NCI-H1417 (cell line): ENCODE measurements at places on chromosomes 6 and 20.

GRCh38 chr6:49513153-49513989, 13.6 kb downstream of the GLYATL3 start:
- DNase-seq, result no peak

DNA sequence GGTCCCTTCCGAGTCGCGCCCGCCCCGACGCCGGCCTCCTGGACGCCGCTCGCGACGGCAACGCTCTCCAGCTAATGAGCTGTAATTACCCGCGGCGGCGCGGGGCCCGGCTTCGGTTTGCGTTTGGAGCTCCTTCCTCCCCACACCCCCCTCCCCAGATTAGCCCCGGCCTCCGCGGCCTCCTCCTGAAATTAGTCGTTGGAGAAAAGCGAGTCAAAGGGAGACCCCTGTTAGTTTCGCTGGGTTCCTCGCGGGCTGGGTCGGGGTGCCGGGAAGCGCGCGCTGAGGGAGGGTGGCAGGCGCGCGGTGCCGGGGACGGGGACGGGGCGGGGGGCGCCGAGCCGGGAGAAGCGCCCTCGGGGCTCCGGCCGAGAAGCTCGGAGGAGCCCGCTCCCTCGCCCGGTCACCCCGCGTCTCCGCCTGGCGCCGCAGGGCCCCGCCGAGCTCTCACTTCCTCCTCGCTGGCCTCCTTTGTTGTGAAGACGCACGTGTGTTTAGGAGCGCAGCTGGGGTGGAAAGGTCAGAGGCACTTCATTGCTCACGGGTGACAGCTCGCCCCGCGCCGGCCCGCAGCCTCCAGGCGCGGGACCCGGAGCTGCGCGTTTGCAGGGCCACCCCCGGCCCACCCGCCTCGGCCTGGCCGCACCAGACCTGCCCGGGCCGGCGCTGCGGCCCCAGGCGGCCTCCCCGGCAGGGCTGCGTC, 4.9 kb downstream of the FOXC1 start:
- DNase-seq, result no peak

- no peak for DNase-seq
Observed at GRCh38 chr6:95725344-95725743, 148.0 kb downstream of the MANEA start.

- no peak for DNase-seq
Observed at GRCh38 chr6:16785496-16785895, 24.2 kb upstream of the ATXN1 start.

DNA sequence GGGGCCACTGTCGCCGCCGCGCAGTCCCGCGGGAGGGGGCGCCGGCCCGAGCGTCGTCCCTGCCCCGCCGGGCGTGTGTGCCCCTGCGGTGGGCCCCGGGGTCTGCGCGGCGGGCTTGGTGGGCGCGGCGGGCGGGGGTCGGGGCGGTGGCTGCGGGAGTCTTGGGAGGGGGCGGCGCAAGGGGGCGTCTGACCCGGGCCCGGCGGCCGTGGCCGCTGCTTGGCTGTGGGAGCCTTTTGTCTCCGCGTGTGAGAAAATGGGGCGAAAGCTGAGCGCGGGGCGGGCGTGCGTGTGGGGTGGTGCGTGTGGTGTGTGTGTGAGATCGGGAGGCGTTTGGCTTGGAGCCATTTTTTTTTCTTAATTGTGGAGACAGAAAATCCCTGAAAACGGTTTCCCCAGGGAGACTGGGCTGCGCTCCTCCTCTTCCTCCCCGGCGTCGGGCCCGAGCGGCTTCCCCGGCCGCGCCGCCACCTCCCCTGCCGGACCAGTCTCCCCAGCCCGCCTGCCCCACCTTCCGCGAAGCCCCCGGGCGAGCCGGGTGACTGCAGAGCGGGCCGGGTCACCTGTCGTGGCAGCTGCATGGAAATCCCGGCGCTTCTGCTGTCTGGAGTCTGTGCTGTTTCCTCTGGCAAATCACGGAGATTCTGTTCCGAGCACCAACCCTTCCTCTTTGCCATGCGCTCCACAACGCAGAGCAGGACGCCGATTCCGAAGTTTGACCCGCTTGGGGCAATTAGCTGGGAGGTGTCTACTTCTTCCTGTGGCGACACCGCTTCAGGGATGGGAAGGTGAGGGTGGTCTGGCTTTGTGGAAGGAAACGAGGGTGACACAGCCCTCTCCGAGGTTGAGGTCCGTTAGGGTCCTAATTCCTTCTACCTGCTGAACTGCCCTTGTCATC, 64.4 kb downstream of the GTF2H5 start:
- peak; percentile 59 for DNase-seq

GRCh38 chr6:31878222-31878621, 575 bp downstream of the SLC44A4 start:
- no peak for DNase-seq

GRCh38 chr6:164085091-164086075, 670.9 kb downstream of the QKI start:
- no peak for DNase-seq

GRCh38 chr6:55566036-55566710, 12.8 kb downstream of the HMGCLL1 start:
- no peak for DNase-seq

GRCh38 chr6:26215585-26216358, 128.5 kb downstream of the HFE start:
- DNase-seq, result peak; percentile 61

DNA sequence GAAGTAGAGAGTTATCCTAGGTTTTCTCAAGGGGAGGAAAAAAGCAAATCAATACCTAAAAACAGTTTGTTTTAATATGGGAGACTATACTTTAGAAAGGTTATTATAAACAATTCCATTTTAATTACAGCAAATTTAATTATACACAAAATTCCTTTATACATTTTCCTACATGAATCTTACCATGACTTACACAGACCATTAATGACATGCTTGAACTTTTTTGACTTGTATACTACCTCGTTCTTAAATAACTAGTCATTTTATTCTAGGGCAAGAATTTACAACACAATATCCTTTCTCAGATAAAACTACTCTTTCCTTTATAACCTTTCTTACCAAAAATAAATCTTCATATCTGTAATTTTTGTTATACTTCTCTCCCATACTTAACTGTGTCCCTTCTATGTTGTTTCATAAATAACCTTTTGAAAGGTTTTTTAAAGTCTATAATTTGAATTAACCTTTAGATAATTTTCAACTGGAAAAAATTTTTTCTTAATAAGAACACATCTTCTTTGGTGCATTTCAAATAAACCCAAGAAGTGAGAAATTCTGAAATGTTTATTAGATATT, 729.4 kb downstream of the TENT5A start:
- peak; percentile 3 for DNase-seq

- DNase-seq, result no peak
Observed at GRCh38 chr6:113539202-113539601, 317.9 kb upstream of the MARCKS start.

DNA sequence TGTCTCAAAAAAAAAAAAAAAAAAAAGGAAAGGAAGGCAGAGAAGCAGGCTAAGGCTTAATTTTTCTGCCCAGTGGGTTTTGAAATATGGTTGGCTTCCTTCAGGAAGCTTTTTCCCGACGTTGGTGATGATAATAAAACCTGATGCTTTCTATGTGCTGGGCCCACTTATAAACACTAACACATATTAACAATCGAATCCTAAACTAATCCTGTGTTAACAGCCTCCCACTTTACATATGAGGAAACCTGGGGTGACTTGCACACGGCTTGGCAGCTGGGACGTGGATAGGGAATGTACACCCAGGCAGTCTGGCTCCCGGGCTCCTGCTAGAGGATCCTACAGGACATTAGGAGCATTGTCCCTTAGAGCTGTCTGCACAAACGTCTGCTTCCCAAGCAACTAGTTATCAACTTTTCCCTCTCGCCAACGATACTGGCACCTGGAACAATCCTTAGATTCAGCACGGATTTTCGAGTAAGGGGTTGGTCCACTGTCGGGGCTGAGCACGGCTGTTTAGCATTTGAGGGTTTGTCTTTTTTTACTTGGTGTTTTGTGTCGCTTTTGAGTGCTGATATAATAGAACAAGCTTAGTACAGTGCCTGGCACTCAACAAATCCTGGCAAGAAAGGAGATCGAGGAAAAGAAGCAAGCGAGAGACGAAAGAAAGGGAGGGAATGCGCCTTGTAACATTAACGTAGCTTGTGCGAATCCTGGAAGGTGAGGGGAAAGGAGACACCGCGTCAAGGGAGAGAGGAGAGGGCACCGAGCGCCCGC, 622 bp upstream of the KIZ start:
- peak; percentile 87 for DNase-seq

DNA sequence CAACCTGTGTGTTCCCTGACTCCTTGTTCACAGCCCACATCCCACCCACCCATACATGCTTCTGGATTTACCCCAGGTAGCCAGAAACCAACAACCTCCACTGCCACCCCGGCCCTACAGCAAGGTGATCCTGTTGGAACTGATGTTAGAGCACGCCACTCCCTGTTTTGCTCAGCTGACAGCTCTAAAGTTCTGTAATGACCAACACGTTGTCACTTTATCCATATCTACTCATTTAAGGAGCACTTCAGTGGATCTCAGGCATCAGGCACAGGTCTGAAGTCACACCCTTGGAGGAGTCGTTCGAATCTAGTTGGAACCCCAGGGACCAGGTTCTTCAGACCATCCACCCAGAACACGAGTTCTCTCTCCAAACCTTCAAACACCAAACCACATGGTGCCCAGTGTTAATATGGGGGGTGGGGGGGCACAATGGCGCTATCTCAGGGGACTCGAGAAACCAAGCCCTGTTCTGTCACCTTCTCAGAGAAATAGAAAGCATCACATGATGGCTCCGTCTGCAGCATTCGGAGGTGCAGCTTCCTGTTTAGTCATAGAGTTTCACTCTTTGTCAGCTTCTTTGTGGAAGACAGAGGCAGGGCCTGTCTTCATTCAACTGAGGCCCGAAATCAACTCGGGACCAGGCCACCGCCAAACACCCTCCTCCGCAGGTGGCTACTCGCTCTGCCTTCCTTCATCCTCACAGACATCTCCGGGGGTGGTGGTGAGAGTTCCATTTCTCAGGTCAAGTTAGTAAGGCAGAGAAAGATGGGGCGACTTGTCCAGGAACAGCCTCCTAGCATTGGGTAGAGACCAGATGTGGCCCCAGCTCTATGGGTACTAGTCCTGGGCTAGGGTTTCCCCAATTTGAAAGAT, 142.2 kb downstream of the NFATC2 start:
- no peak for DNase-seq

- DNase-seq, result no peak
Observed at GRCh38 chr6:143150281-143150680, 89.6 kb downstream of the AIG1 start.

GRCh38 chr20:4371623-4372251, 350.0 kb upstream of the PRND start:
- DNase-seq, result no peak

- no peak for DNase-seq
Observed at GRCh38 chr20:64006490-64006889, 25.6 kb downstream of the PRPF6 start.

- DNase-seq, result no peak
Observed at GRCh38 chr6:84779380-84779779, 15.0 kb upstream of the TBX18 start.

GRCh38 chr6:43963203-43963602, 164.0 kb downstream of the MRPL14 start:
- DNase-seq, result no peak

GRCh38 chr6:75109765-75110164, 96.1 kb downstream of the COL12A1 start:
- DNase-seq, result no peak

- no peak for DNase-seq
Observed at GRCh38 chr6:30612687-30613248, 4.3 kb downstream of the PPP1R10 start.

DNA sequence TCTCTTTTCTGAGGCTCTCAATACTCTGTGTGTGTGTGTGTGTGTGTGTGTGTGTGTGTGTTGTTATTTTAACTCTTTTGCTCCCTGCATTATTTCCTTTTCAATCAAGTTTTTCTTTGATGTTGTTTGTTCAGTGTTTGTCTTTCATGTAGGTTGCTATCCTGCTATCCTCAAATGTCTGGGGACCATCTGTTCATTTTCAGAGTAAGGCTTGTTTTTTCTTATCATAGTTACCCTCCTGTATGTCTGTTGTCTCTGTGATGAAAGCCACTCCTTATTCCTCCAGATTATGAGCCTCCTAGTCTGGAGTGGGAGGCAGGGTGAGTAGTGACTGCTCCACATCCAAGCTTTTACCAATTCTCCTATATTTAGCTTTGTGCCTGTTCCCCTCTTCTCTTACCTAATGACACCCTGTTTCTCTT, 9.2 kb downstream of the ENPP3 start:
- DNase-seq, result no peak

- peak; percentile 66 for DNase-seq
Observed at GRCh38 chr6:122770835-122771601, 8.5 kb upstream of the FABP7 start.

- no peak for DNase-seq
Observed at GRCh38 chr6:117795234-117795633, 111.8 kb upstream of the SLC35F1 start.

DNA sequence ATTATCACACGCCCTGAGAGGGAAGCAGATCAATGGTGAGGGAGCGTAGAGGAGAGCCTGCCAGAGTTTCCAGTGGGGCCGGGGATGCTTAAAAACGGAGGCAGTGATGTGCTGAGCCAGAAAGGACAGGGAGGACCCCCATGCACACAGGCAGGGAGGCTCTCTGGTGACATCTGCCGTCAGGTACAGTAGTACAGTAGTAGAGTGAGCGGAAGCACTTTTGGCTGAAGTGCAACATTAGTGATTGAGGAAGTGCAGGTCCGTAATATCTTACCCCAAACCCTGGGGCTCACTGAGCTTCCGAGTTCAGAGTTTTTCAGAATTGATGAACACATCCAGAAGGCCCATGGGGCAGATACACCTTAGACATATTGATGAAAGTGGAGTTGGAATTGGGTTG, 42.1 kb downstream of the GFRA4 start:
- no peak for DNase-seq

GRCh38 chr6:35179901-35180535, 33.7 kb upstream of the SCUBE3 start:
- no peak for DNase-seq

- DNase-seq, result no peak
Observed at GRCh38 chr6:31423550-31423949, 20.2 kb downstream of the MICA start.

DNA sequence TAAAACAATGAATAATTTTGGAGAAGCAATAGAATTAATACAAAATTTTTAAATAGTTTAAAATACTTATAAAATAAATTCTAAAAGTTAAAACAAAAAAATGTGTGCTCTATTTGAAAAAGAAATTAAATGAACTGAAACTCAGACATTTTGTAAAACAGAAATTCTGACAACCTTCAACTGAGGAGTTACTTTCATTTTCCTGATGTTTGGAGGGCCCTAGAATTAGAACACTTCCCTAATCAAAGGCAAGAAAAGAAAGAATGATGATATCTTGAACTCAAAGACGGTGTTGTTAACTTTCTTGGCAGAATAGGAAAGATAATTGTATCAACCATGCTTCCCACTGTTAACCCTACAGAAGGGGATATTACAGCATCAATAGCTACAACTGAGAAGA, 27.9 kb downstream of the SNX14 start:
- DNase-seq, result no peak
